ENCODE measurements at places on chromosomes 1 and 21.

DNA sequence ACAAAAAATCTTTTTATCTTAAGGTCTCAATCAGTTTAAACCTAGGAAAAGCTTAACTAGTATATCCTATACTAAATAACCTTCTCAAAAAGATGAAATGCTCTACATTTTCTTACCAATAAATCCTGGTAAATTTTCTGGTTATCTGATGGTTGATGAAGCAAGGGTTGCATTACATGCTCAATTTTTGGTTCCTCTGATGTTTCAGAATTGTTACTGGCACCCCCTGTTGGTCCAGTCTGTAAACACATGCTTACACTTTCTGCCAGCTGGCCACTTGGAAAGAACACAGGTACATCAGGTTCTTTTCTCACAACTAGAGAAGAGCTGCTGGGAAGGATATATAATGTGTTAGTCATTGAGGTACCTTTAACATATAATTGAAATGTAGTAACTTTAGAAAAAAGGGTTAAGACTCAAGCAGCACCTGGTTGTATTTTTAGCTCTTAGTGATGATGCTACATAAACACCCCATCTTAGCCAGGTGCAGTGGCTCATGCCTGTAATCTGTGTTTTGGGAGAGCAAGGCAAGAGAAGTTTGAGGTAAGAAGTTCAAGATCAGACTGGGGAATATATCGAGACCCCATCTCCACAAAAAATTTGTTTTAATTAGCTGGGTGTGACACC, 30.9 kb upstream of the TAL1 start:
- H3K4me3 ChIP-seq, result no peak overlapping the region
- no peak overlapping the region for H3K27ac ChIP-seq
- H3K4me1 ChIP-seq, result peaks cover 3% of the 10 kb centered on the region

DNA sequence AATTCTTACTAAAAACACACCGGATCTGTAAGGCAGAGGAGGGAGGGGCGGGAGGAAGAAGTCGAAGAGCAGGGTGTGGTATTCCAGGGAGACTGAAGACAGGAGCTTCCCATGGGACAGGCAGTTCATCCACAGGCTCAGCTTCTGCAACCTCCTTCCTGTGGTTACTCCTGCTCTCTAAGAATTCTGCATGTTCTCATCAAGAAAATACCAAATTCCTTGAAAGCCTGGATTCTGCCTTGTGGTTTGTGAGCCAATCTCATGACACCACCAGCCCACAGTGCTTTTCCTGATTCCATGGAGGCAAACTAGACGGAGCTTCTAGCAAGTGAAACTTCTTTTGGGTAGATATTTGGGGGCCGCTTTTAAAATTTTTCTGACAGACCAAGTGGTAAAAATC, 1.1 kb upstream of the ST6GALNAC3 start:
- H3K4me1 ChIP-seq, result peaks cover 13% of the 10 kb centered on the region
- H3K36me3 ChIP-seq, result no peaks in the 10 kb centered on the region
- no peak overlapping the region for H3K4me3 ChIP-seq
- peaks cover 46% of the 10 kb centered on the region for H3K27me3 ChIP-seq

DNA sequence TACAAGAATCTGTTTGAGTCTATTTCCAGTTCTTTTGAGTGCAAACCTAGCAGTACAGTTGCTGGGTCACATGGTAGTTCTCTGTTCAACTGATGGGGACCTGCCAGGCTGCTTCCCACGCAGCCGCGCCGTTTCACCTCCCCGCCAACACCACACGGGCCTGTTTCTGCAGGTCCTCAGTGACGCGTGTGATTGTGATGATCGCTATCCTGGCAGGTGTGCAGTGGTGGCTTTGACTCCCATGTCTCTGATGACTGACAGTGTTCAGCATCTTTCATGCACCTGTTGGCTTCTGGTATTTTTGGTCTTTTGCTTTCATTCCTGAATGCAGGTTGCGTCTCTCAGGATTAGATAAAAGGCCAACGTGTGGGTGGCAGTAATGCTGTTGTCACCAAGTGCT, 41.6 kb downstream of the FAAP20 start:
- H3K4me3 ChIP-seq, result no peak overlapping the region
- no peak for DNase-seq
- no peaks in the 10 kb centered on the region for H3K27me3 ChIP-seq
- no peaks in the 10 kb centered on the region for H3K4me1 ChIP-seq
- H3K27ac ChIP-seq, result no peak overlapping the region

- no peaks in the 10 kb centered on the region for H3K4me1 ChIP-seq
- peaks cover 4% of the 10 kb centered on the region for H3K27me3 ChIP-seq
- H3K36me3 ChIP-seq, result no peaks in the 10 kb centered on the region
- no peak for DNase-seq
Observed at GRCh38 chr1:231890791-231891190, 264.2 kb downstream of the DISC1 start.

- H3K27ac ChIP-seq, result no peak overlapping the region
- no peaks in the 10 kb centered on the region for H3K27me3 ChIP-seq
Observed at GRCh38 chr1:221394011-221394544, 347.8 kb downstream of the DUSP10 start.

GRCh38 chr1:157562515-157562914, 10.2 kb upstream of the FCRL5 start:
- no peaks in the 10 kb centered on the region for H3K36me3 ChIP-seq
- H3K27ac ChIP-seq, result no peak overlapping the region
- H3K27me3 ChIP-seq, result peaks cover 8% of the 10 kb centered on the region
- H3K4me3 ChIP-seq, result no peak overlapping the region
- H3K4me1 ChIP-seq, result no peaks in the 10 kb centered on the region

- no peak for DNase-seq
- H3K36me3 ChIP-seq, result no peaks in the 10 kb centered on the region
- H3K27ac ChIP-seq, result peak overlapping the region; percentile 82
- peaks cover 10% of the 10 kb centered on the region for H3K4me1 ChIP-seq
- H3K27me3 ChIP-seq, result peaks cover 5% of the 10 kb centered on the region
Observed at GRCh38 chr1:85502171-85502570, 37.2 kb upstream of the DDAH1 start.

DNA sequence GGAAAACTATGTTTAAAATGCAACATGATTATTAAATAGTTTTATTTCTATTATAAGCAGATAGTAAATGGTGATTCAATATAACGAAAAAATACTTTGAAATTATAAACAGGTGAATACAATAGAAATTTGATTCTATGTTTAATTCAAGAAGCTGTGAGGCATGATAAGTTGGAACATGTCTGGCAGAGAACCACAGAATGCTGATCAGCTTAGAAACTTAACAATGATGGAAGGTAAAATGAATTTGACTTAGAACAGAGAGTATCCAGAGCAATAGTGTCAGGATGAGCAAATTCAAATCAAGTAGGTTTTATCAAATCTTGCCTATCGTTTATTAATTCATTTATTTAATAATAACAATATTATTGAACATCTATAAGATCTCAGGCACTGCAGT, 83.4 kb upstream of the ADGRL4 start:
- H3K4me1 ChIP-seq, result no peaks in the 10 kb centered on the region
- H3K27ac ChIP-seq, result no peak overlapping the region
- no peak overlapping the region for H3K4me3 ChIP-seq
- no peaks in the 10 kb centered on the region for H3K36me3 ChIP-seq
- no peak for DNase-seq

GRCh38 chr1:54287801-54288211, 87.8 kb downstream of the MRPL37 start:
- H3K27me3 ChIP-seq, result no peaks in the 10 kb centered on the region
- H3K27ac ChIP-seq, result no peak overlapping the region
- DNase-seq, result no peak
- H3K4me3 ChIP-seq, result no peak overlapping the region
- H3K4me1 ChIP-seq, result peaks cover 46% of the 10 kb centered on the region

- peaks cover 7% of the 10 kb centered on the region for H3K27me3 ChIP-seq
- H3K27ac ChIP-seq, result no peak overlapping the region
- DNase-seq, result no peak
- no peak overlapping the region for H3K4me3 ChIP-seq
Observed at GRCh38 chr1:56845343-56845742, 9.3 kb upstream of the C8A start.

GRCh38 chr1:204350857-204351573, 8.7 kb downstream of the PLEKHA6 start:
- no peaks in the 10 kb centered on the region for H3K36me3 ChIP-seq
- no peaks in the 10 kb centered on the region for H3K27me3 ChIP-seq
- no peak overlapping the region for H3K27ac ChIP-seq
- peak overlapping the region; percentile 19 for H3K4me3 ChIP-seq
- peaks cover 15% of the 10 kb centered on the region for H3K4me1 ChIP-seq

DNA sequence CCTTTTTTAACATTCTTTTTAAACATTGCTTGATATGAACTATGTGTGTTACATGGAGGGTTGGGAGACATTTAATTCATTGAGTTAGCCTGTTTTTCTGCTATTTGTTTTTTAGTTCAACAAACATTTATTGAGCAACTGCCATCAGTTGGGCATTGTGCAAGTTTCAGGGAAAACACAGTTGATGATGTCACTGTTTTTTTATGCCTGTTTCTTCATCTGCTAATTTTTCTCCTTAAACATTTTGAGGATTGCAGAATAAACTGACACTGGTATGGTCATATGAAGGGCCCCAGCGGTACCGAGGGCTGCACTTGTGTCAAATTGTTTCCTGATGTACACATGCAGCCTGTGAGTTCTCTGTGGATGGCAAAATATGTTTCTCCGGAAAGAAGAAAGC, 253.0 kb downstream of the FGGY start:
- H3K27ac ChIP-seq, result no peak overlapping the region
- no peaks in the 10 kb centered on the region for H3K36me3 ChIP-seq
- H3K4me3 ChIP-seq, result no peak overlapping the region
- no peak for DNase-seq
- H3K4me1 ChIP-seq, result peaks cover 25% of the 10 kb centered on the region

DNA sequence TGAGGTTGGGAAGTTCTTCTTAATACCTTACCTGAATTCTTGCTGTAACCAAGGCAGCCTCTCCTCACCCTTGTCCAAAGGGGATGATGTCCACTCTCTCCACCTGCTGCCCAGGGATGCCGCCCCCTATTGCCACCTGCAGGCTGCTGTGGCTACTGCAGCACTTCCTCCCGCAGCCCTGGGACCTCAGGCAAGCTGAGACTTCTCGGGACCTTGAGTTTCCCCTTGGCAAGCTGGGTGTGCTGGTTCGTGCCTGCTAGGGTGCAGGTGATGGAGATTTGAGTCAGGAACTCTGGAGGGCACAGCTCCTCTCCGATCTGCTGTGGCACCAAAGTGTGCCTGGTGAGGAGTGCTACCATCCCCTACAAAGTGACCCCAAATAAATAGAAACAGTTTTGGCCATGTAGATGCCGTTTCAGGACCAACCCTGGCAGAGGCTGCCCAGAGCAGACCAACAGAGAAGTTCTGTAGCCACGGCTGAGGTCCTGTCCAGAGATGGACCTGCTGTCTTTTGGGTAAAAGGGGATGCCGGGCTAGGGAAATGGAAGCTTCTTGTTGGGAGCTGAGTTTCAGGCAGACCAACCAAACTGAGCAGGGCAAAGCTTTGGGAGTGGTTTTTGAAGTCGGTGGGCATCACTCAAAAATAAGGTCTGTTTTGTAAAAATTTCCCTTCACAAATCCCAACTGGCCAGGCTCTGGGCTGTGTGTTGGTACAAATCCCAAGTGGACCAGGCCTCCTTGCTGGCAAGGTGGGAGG, 31.7 kb downstream of the RUNX3 start:
- DNase-seq, result peak; percentile 53
- H3K4me1 ChIP-seq, result no peaks in the 10 kb centered on the region
- no peak overlapping the region for H3K4me3 ChIP-seq
- no peak overlapping the region for H3K27ac ChIP-seq
- no peaks in the 10 kb centered on the region for H3K36me3 ChIP-seq

DNA sequence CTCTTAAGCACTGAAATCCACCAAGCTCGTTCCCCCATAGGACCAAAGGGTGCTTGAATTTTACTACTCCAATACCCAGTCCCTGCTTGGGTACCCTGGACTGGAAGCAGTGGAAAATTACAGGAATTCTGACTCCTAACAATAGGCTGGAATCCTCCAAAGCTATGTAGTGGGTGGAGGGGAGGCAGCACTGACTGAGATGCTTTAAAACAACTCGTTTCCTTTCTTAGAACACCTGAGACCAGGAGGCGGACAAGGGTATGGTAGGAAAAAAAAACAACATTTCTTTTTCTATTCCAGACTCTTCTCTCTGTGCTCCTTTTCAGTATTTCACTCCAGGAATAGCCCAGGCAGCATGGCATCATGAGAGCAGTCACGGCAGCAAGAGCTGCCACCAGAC, 2.3 kb downstream of the PEF1 start:
- H3K36me3 ChIP-seq, result no peaks in the 10 kb centered on the region
- H3K27me3 ChIP-seq, result no peaks in the 10 kb centered on the region
- peaks cover 16% of the 10 kb centered on the region for H3K4me1 ChIP-seq
- H3K4me3 ChIP-seq, result no peak overlapping the region
- DNase-seq, result no peak

GRCh38 chr1:61053712-61054600, 28.4 kb upstream of the NFIA start:
- DNase-seq, result no peak
- peaks cover 78% of the 10 kb centered on the region for H3K27me3 ChIP-seq
- H3K36me3 ChIP-seq, result no peaks in the 10 kb centered on the region

- H3K4me1 ChIP-seq, result no peaks in the 10 kb centered on the region
- H3K36me3 ChIP-seq, result no peaks in the 10 kb centered on the region
- DNase-seq, result no peak
- H3K27ac ChIP-seq, result no peak overlapping the region
Observed at GRCh38 chr1:33516428-33516827, 44.0 kb downstream of the ZSCAN20 start.

GRCh38 chr1:94553323-94553730, 11.8 kb upstream of the F3 start:
- H3K36me3 ChIP-seq, result no peaks in the 10 kb centered on the region
- no peaks in the 10 kb centered on the region for H3K27me3 ChIP-seq
- DNase-seq, result no peak
- peaks cover 50% of the 10 kb centered on the region for H3K4me1 ChIP-seq
- no peak overlapping the region for H3K4me3 ChIP-seq
- H3K27ac ChIP-seq, result peak overlapping the region; percentile 73

- H3K27me3 ChIP-seq, result peaks cover 9% of the 10 kb centered on the region
- H3K4me3 ChIP-seq, result no peak overlapping the region
- no peaks in the 10 kb centered on the region for H3K36me3 ChIP-seq
- no peaks in the 10 kb centered on the region for H3K4me1 ChIP-seq
- H3K27ac ChIP-seq, result no peak overlapping the region
Observed at GRCh38 chr1:17184161-17184665, 20.7 kb upstream of the PADI1 start.

DNA sequence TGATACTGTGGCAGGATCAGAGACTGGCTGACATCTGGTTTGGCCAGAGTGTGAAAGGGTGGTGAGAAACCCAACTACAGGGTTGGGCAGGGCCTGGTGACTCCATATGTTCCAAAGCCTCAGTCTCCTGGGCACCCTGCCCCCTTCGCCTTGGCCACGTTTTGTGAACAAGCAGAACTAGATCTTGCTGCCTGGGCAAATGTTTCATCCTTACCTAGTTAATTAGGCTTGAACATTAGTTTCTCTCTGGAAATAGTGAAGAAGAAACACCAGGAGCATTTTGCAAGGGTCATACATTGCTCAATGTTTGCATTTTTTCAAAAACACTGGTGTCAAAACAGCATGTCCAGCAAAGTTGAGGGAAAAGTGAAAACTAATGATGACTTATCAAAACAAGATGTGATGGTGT, 60.5 kb downstream of the MAP3K7CL start:
- no peak overlapping the region for H3K4me3 ChIP-seq
- H3K4me1 ChIP-seq, result peaks cover 29% of the 10 kb centered on the region
- no peaks in the 10 kb centered on the region for H3K36me3 ChIP-seq
- H3K27ac ChIP-seq, result no peak overlapping the region

GRCh38 chr1:169527001-169527400, 41.3 kb upstream of the SLC19A2 start:
- H3K4me3 ChIP-seq, result no peak overlapping the region
- peak overlapping the region; percentile 31 for H3K27ac ChIP-seq
- H3K36me3 ChIP-seq, result no peaks in the 10 kb centered on the region
- no peaks in the 10 kb centered on the region for H3K27me3 ChIP-seq
- H3K4me1 ChIP-seq, result peaks cover 38% of the 10 kb centered on the region
- DNase-seq, result no peak

GRCh38 chr21:44758141-44758561, 43.5 kb downstream of the UBE2G2 start:
- DNase-seq, result peak; percentile 8
- H3K27ac ChIP-seq, result no peak overlapping the region
- peaks cover 12% of the 10 kb centered on the region for H3K27me3 ChIP-seq
- no peaks in the 10 kb centered on the region for H3K36me3 ChIP-seq
- no peak overlapping the region for H3K4me3 ChIP-seq
- peaks cover 2% of the 10 kb centered on the region for H3K4me1 ChIP-seq
